Stimulated activated naive CD4-positive, alpha-beta T cell treated with Interleukin-2 at 50 U/mL for 16 hours (primary cell): ENCODE measurements at places on chromosomes 11 and 22.

- DNase-seq, result no peak
Observed at GRCh38 chr11:122746611-122747244, 91.2 kb downstream of the UBASH3B start.

GRCh38 chr11:112364962-112365481 is 104.4 kb upstream of the PLET1 start:
- no peak for DNase-seq

- no peak for DNase-seq
Observed at GRCh38 chr11:104060004-104060794, 23.8 kb downstream of the DDI1 start.

GRCh38 chr11:132632641-132633124 is 899.6 kb downstream of the OPCML start:
- no peak for DNase-seq

DNA sequence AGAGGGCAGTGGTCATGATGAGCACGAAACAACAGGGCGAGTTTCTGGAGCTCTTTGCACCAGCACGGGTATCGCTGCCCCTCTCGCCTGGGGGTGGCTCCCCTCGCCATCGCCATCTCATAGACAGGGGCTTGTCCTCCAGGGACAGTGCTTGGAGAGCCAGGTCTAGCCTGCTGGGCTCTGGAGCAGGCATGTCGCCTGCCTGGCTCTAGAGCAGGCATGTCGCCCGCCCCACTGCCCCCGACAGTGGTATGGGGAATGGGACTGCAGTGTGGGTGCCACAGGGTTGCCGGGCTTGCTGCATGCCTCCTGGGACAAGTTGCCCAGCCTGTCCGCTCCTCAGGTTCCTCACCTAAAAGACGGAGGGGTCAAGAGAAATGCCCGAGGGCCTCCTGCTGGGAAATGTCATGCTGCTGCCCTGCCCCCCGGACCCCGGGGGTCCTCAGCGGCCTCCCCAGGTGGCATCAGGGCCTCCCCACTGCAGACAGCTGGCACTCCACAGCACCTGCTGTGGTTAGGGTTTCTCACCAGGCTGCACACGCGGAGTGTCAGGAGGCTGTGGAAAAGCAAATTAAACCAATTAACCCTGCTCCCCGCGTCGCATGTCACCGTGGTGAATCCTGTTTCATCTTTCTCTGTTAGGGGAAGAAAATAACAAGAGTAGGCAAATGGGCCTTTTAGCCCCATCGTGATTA is 403.0 kb downstream of the TBC1D22A start:
- no peak for DNase-seq

- DNase-seq, result peak; percentile 69
Observed at GRCh38 chr22:17159504-17159951, 451 bp upstream of the HDHD5 start.

DNA sequence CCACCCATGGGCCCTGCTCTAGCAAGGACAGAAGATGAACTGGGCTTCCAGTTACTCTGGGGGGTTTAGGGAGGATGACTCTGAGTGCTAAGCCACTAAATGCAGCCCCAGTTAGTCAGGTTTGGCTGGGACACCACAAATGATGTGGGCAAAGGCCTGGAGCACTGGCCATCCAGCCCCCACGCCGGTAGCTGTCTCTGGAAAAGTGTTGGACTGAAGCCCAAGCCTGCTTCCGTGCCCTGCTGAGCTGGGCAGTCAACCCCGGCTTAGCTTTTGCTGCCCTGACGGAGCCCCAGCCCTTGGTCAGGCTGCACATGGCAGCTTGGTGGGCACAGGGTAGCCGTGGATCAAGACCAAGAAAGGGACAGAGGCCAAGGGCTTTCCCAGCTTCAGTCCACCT is 5.7 kb upstream of the GSTP1 start:
- no peak for DNase-seq
